ENCODE measurements at places on chromosomes 16 and 17.
A peak's percentile ranks its signal among the peaks of the same experiment; 100 is the strongest.

- DNase-seq, result no peak
These were observed 1.1 kb downstream of the CEP20 start for GRCh38 chr16:15887283-15887682.

DNA sequence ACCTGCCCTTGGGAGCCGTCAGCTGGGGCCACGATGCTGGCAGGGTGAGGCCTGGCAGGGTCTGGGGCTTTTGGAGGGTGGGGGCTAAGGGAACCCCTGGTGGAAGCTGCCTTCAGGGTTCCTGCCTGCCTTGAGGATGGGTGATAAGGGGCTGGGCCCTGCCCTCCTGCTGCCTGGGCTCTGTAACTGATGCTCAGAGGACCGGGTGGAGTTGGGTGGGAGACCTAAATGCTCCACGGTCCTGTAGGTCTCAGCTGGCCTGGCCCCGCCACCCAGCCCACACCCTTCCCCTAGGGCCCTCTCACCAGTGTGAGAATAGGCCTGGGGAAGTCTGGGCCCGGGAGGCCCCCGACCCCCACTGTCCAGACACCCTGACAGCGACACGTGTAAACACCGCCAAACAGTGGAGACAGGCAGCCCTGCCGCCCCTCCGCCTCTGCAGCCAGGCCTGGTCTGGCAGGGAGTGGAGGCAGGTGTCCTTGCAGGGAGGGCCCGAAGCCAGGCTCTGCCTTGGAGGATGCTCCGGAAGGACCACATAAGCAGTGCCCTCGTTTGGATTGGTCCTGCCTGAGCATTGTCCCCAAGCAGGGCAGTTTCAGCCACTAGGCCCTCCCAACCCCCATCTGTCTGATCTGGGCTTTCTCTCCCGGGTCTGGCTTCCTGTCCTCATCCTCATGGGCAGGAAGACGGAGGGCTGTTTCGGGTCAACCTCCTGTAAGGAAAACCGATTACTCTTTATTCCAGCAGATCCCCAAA lies 6.5 kb upstream of the BAHCC1 start:
- no peak for DNase-seq

DNA sequence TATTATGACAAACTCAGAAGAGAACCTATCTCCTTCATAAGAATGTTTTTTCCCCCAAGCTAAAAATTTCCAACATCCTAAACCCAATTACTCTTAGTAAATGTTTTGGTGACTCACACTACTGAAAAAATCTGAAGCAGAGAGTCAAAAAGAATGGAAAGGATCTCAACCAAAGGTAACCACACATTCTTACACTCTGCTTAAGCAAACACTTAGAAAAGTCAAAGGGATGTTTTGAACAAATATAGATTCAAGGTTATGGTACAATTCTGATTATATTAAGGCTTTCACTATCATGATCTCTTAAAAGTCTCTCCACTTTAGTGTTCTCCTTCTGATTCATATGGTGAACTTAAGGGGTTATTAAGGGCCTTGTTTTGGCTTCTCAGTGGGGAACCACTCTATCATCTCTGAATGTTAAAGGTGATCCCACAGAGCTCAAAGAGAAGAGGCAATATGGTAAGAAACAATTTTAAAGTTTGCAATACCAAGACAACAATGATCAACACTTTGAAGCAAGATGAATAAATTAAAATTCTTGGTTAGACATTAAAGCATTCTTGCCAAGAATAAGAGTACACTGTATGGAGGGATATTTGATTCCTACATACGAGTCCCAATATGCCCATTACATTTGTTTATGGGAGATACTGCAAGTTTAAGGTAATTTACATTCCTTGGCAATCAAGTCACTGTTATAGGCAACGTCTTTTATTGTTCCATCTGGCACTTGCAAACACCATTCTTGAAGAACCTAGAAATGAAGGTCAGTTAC lies 69.2 kb downstream of the CDC27 start:
- DNase-seq, result no peak

DNA sequence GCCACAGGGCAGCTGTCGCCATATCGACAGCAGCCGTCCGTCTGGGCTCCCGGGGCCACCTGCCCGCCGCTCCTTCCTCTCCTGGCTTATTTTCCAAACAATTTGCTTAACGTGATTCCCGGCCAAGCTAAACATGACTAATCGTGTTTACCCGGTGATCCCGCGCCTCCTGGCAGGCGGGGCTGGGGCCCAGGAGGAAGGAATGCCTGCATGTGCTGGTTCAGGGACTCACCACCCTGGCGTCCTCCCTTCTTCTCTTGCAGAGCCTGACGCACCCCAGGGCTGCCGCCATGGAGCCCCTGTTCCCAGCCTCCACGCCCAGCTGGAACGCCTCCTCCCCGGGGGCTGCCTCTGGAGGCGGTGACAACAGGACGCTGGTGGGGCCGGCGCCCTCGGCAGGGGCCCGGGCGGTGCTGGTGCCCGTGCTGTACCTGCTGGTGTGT lies 6.1 kb downstream of the SSTR5 start:
- no peak for DNase-seq

DNA sequence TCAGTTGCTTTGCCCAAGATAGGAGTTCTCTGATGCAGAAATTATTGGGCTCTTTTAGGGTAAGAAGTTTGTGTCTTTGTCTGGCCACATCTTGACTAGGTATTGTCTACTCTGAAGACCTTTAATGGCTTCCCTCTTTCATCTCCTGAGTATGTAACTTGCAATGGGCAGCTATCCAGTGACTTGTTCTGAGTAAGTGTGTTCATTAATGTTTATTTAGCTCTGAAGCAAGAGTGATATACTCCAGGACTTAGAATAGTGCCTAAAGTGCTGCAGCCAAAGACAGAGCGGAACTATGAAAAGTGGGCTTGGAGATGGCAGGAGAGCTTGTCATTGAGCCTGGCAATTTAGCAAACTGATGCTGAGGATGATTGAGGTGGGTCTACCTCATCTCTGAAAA lies 8.8 kb upstream of the TANGO6 start:
- no peak for DNase-seq

DNA sequence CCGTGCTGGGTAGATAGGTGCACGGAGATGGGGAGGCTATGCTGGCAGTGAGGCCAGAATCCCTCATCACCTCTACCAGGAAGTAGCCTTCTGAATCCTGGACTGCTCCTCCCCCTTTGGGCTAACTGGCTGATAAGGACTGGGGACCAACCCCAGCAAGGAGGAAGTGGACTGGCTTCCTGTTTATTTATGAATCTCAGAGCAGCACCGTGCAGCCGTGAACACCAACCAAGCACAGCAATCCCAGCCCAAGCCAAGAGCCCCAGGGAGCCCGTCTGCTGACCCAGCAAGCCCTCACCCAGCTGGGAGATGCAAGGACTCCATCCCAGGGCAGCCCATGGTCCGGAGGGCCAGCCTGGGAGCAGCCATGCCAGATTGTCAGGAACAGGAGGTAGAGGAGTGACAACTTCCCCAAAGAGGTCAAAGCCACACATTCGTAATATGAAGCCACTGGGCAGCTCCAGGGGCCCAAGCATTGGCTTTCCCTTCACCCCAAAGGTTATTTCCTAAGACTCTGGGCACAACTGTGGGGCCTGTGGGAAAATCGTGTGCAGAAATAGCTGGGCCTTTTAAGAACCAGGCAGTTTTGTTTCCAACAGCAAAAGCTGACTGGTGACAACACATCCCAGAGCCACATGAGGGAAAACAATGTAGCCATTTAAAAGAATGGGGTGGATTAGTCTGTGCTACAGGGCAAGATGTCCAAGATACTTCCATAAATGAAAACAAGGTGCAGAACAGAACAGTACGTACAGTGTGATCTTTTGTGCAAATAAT lies 23.9 kb downstream of the PHB1 start:
- peak; percentile 31 for DNase-seq

DNA sequence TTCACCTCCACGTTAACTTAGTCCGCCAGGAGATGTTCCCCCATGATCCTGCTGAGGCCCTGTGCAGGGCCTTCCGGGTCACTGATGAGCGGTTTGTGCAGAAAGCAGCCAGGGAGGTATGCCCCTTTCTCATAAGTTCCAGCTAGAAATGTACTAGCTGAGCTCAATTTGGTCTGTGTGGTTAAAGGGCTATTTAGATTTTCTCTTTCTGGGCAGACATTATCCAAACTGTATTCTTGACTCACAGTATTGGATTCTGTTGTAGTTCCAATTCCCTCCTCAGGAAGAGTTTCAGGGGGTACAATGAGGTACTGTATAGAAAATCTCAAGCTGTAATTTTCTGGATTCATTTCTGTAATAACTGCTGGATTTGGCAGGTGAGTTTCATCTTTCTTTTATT lies 137.1 kb downstream of the TRIM37 start:
- DNase-seq, result no peak

- no peak for DNase-seq
These were observed 43.4 kb downstream of the ZNF18 start for GRCh38 chr17:11953924-11954323.

DNA sequence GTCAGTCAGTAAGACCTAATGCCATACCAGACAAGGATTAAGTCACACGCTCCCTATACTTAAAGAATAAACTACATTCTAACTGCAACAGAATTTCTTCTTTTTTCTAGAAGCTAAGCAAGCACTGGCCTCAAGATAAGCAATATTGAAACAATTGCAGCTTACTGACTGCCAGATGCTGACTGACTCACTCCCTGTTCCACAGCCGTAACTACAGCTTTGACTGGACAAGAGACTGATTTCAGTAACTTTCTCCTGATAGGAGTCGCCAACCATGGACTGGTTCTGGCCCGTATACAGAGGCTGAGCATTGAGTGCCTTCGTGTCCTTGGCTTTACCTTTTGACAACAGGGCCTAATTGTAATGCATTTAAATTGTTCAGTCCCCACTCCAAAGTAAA lies 67.9 kb downstream of the TRIM37 start:
- DNase-seq, result no peak

- no peak for DNase-seq
These were observed 24.7 kb upstream of the TMC7 start for GRCh38 chr16:18959031-18959505.

DNA sequence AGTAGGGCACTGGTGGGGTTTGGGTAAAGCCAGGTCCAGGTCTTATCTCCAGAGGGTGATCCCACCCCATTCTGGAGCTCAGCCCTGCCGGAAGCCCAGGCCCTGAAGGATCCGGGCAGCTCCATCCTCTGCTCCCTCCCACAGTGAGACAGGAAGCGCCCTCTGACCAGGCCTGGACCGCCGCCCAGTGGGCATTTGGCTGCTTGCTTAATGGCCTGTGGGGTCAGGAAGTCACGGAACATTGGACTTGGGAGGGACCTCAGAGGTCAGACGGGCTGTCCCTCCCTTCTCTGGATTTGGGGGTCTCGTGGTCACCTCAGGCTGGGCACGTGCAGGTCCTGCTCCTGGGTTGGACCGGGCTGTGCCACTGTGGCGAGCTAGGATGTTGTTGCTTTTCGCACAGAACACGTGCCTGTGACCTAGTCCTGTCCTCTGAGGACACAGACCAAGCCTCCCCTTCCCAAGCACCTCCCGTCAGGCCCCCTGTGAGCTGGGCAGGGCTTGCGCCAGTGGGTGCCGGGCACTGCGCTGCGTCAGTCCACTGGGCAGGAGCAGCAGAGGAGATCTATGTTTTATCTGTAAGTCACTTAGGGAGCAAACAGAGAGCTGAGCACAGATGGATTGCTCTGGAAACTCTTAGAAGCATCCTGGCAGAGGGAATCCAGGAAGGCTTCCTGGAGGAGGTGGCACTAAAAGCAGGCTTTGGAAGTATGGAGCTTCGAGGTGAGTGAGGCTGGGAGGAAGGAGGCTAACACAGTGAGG lies 49.4 kb upstream of the GSE1 start:
- DNase-seq, result peak; percentile 36

- DNase-seq, result no peak
These were observed 118.1 kb upstream of the SHISA6 start for GRCh38 chr17:11122908-11123307.

DNA sequence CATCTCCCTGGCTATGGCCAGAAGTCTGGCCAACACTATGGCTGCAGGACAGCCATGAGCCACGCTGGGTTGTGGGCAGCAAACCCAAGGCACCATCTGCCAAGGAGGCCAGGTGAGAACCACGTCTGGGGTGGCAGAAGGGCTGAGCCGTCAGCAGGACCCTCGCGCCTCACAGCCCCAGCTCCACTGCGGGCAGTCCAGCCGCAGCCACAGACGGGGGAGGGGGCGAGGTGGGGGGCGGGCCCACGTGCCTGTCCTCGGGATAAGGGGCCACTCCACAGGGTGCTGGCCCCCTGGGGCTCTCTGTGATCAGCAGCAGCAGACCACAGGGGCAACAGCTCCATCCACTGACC lies 6.5 kb upstream of the BAIAP2 start:
- DNase-seq, result no peak

GRCh38 chr16:50114357-50115129 lies 38.6 kb upstream of the TENT4B start:
- DNase-seq, result no peak

DNA sequence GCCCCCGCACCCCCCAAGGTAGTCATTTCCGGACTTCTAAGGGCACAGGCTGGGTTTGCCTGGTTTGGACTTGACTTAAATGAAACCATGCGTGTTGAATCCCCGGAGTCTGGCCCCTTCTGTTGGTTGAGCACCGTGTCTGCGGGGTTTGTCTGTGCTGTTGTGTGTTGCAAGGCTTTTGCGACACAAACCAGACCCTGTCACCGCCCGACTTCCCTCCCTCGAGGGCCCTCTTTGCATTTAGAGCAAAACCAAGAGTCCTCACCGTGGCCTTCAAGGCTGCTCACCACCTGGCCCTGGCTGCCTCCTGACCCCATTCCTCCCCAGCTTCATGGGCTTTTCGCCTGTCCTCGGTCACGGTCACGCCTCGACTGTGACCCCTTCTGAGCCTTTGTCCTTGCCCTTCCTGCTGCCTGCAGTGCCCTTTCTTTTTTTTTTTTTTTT lies 7.4 kb downstream of the CRISPLD2 start:
- no peak for DNase-seq

GRCh38 chr16:65336160-65336559 lies 214.3 kb upstream of the CDH11 start:
- no peak for DNase-seq

DNA sequence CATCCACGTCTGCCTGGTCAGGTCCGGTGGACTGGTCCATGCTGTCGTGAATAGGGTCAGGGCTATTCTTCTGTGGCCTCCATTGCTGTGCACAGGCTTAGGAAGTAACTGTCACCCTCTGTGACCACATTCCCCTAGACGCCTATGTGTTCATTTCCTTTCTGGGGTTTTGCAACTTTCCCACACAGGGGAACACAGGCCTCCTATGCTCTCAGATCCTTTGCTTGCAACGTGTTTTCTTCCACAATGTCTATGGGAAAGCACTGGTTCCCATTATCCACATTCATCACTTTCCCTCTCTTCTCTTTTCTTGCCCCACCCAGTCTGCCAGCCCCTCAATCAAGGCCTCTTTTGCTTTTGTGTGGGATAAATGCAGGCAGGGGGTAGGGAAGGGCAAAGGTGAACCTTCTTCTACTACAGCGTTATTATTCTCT lies 43.2 kb upstream of the DNAJA2 start:
- peak; percentile 36 for DNase-seq

DNA sequence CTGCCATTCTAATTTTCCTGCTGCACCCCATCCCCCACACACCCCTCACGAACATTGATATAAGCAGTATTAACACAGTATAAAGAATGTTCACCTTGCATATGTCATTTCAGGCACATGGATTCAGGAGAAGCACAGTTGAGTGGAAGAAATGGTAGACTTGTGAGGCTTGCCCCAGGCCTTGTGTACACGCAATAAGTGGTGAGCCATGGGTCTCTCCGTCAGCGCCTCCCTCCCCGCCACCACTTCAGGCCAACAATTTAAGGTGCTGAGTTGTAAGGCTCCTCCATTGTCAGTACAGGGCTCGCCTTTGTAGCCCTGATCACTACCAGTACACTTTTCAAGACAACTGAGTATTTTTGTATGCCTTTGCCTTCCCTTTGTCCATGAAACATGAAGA lies 12.2 kb upstream of the CLEC18C start:
- DNase-seq, result no peak

GRCh38 chr17:38871247-38872015 lies 1.6 kb downstream of the LASP1 start:
- DNase-seq, result peak; percentile 67

GRCh38 chr17:39462631-39463375 lies 1.5 kb downstream of the CDK12 start:
- DNase-seq, result peak; percentile 7

Measured in CD4-positive, alpha-beta T cell treated with Interleukin-1 beta for 1 hour (primary cell).